ENCODE measurements at places on chromosomes 2 and 18. TPM values are rescaled to one million over a fixed set of nuclear protein-coding genes. Genes with fewer than 3 reads are reported as not detected.

Gene CFAP210
- not detected for polyA plus RNA-seq

Gene SNRPD1
- polyA plus RNA-seq: 70.1 TPM

Gene CDK15
- polyA plus RNA-seq: not detected

Gene NT5C1B
- polyA plus RNA-seq: 0.60 TPM

Gene IGFBP5
- not detected for polyA plus RNA-seq

Gene RAD51AP2
- not detected for polyA plus RNA-seq

Gene CREG2
- polyA plus RNA-seq: not detected

Gene SUCLG1
- 93.7 TPM for polyA plus RNA-seq

Gene CNGA3
- not detected for polyA plus RNA-seq

Gene EVA1A
- 0.68 TPM for polyA plus RNA-seq

Gene CXCR4
- 439 TPM for polyA plus RNA-seq

Gene GTF2A1L
- not detected for polyA plus RNA-seq

Gene KCNF1
- polyA plus RNA-seq: not detected

Gene MAIP1
- polyA plus RNA-seq: 11.5 TPM

Gene ANKAR
- polyA plus RNA-seq: 6.4 TPM

Gene FBXO15
- polyA plus RNA-seq: 2.0 TPM

Gene ACVR1C
- 1.9 TPM for polyA plus RNA-seq

Gene PLGLB1
- polyA plus RNA-seq: 0.49 TPM

Gene PLEK
- polyA plus RNA-seq: 148 TPM

Gene EML6
- polyA plus RNA-seq: not detected

Gene COLEC12
- not detected for polyA plus RNA-seq

Gene HJURP
- not detected for polyA plus RNA-seq

All from naive thymus-derived CD8-positive, alpha-beta T cell (primary cell).